ENCODE measurements at places on chromosomes 5 and 9. TPM values are rescaled to one million over a fixed set of nuclear protein-coding genes. Genes with fewer than 3 reads are reported as not detected.

The EQTN gene
- total RNA-seq, result 2.2 TPM

The FBXO38 gene
- 34.9 TPM for total RNA-seq

The SLC6A18 gene
- not detected for total RNA-seq

The PRR16 gene
- 1.5 TPM for total RNA-seq

The NFX1 gene
- total RNA-seq, result 26.6 TPM

The TMEM38B gene
- total RNA-seq, result 16.3 TPM

The MSMP gene
- 4.4 TPM for total RNA-seq

The FOXD4L4 gene
- total RNA-seq, result not detected

The SPATA24 gene
- total RNA-seq, result 2.1 TPM

The CLIC3 gene
- 0.71 TPM for total RNA-seq

The FOCAD gene
- 29.6 TPM for total RNA-seq

The DMRT2 gene
- total RNA-seq, result 0.17 TPM

The PSD2 gene
- 0.37 TPM for total RNA-seq

The FOXD4L6 gene
- not detected for total RNA-seq

The NR5A1 gene
- 65.0 TPM for total RNA-seq

The IDNK gene
- 6.8 TPM for total RNA-seq

The ZNF658 gene
- total RNA-seq, result 6.7 TPM

The NDST1 gene
- total RNA-seq, result 101 TPM

The CORO2A gene
- total RNA-seq, result 0.25 TPM

The ANKRA2 gene
- 22.3 TPM for total RNA-seq

The FCHO2 gene
- total RNA-seq, result 25.2 TPM

The NR6A1 gene
- 1.1 TPM for total RNA-seq
